ENCODE measurements at places on chromosomes 1 and 21. TPM values are rescaled to one million over a fixed set of nuclear protein-coding genes. Genes with fewer than 3 reads are reported as not detected.

PCP4L1 gene
- 1.2 TPM for polyA plus RNA-seq

VHLL gene
- not detected for polyA plus RNA-seq

PARS2 gene
- polyA plus RNA-seq = 9.4 TPM

DNA sequence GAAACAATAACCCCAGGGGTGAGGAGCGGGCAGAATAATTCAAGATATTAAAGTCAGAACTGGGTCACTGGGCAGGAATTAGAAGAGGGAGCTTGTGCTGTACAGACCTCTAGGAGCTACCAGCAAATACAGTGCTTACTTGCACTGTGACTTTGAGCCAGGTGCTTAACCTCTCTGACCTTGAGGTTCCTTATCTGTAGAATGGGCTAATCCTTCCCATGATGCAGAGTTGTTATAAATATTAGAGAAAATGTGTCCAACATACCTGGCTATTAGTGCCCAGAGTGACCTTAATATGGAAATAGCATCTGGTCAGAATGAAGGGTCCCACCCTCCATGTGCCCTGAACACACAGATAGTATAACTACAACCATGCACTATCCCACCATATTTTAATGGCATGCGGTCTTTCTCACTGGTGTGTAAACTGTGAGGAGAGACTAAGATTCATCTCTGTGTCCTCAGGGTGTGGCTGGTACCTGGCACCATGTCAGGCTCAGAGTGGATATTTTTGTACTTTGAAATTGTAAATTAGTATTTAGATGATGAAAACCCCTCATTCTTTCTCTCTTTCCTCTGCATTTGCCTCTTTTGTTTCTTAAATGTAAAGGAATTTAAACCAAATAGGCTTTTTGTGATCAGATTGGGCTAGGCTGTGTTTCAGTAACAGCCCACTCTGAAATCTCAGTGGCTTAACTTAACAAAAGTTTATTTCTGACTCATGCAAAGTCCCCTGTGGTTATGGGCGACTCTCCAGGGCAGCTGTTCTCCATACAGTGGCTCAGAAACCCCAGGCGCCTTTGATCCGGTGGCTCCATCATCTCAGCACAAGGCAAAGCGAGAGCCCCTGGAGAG is 60.0 kb upstream of the ROR1 start:
- DNase-seq = no peak

DNA sequence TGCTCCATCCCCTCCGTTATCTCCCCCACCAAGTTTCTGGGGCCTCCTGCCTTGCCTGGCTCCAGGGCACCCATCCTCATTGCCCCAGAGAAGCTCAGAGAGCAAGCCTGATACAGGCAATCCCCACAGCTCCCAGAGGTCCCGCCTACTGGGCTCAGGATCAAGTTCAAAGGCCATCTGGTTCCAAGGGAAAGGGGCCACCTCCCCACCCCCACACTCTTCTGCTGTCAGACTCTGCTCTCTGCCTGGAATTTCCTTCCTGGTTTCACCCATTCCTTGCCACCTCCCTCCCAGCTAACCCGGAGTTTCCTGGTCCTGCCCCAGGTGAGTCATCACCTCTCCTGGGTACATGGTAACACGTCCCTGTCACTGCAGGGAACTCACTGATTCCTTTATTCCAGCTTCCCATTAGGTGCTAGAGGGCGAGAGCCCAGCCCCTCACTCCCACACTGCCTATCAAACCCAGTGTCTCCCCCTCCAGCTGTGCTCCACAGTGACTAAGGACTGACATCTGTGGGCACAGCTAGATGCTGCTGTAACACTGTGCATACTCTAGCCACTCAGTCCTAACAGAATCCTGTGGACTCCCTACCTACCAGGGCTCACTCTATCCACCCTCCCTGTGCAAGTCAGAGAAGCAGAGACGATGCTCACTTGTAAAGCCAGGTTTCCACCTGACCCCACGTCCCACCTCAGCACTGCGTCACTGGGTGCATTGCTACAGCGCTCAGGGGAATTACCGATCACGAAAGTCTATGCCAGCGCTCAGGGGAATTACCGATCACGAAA is 21.8 kb downstream of the RSPH1 start:
- no peak for DNase-seq

Measured in left kidney (tissue), 8 donors.